CD8-positive, alpha-beta memory T cell (primary cell): ENCODE measurements at places on chromosomes 1 and 21. TPM values are rescaled to one million over a fixed set of nuclear protein-coding genes. Genes with fewer than 3 reads are reported as not detected.

Gene OR2G6
- total RNA-seq: not detected

Gene NIT1
- 36.3 TPM for total RNA-seq

Gene CYP4A11
- total RNA-seq: not detected

Gene BLZF1
- 17.4 TPM for total RNA-seq

Gene TAS1R3
- total RNA-seq: 0.62 TPM

Gene IARS2
- total RNA-seq: 80.8 TPM

Gene MINDY1
- 6.3 TPM for total RNA-seq

Gene ZNF695
- total RNA-seq: 0.38 TPM

Gene EPS15
- total RNA-seq: 108 TPM

- DNase-seq: no peak
These were observed 119.3 kb downstream of the CRYAA start for GRCh38 chr21:43287795-43288755.

- no peak for DNase-seq
These were observed 1125.7 kb downstream of the BRINP3 start for GRCh38 chr1:189351960-189352359.

DNA sequence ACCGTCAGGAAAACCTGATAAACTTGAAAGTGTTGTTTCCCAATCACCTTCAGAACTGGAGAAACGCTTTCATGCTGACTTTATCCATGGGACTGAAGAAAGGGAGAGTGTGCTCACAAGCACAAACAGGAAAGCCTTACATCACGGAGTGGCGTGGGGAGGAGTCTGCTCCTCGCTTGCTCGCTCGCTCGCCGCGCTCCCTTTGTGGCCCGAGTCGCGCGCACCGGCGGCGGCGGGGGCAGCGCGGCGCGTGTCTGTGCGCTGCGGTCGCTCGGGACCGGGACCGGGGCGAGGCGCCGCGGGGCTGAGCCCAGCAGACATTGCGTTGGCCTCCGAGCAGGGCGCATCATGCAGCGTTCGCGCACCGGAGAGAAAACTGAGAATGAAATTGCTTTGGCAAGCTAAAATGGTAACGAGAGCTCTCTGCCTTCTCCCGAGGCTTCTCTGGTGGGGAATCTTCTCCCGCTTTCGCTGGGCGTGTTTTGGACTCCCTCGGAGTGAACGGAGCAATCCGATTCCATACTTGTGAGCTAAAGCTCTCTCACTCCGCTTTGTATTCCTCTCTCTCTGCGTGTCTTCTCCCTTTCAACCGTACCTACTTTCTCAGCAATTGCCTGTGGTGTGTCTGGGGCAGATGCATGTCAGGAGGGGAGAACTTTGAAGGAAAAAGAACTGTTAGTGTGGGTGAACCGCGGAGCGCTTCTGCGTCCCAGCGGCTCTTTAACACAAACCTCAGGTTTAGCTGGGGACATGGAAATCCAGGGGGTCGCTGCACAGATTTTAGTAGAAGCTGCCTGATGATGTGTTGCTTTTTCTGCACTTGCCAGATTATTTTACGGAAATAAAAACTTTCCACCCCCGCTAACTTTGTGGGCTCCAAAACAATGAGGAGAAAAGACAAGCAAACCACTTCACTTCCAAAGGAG lies at the start of gene RGL1:
RGL1 (plus strand) TSS at position 205 of the 926 bp plus-strand sequence; CDS start at position 383, 178 bp downstream.
- peak; percentile 4 for DNase-seq

DNA sequence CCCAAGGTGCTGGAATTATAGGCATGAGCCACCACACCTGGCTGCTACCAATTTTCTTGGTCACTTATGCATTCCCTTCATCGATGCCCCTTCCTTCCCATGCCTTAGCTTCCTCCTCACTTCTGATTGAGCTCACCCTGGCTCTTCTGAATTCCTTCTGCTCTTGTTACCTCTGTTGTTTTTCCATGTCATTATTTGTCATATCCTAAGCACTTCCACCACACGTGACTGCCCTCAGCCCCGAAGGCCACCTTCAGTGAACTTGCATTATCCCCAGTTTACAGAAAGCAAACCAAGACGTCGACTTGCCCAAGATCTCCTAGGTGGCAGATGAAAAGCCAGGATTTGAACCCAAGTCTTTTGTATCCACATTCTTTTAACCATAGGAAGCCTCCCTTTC lies 30.7 kb downstream of the CA6 start:
- DNase-seq: no peak

DNA sequence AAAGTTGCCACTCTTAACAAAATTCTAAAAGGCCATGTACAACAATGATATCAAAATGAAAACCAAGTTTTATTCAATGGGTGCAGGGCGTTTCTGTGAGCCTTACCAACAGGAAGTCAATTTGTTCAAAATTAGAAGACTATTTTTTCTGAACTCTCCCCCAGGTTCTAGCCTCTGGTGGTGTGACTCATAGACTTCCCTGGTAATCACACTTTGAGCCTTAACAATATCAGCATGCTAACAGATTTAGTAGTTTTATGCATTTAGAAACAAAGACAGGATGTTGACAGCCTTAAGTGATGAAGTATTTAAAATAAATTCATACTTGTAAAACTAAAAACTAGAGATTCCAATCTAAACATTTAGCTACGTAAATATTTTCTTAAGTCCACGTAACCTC lies 88.4 kb downstream of the LRRC8C start:
- DNase-seq: no peak

GRCh38 chr1:14486401-14487201 lies 111.9 kb upstream of the KAZN start:
- no peak for DNase-seq

GRCh38 chr1:71049951-71050598 lies 2.5 kb upstream of the PTGER3 start:
- peak; percentile 42 for DNase-seq

DNA sequence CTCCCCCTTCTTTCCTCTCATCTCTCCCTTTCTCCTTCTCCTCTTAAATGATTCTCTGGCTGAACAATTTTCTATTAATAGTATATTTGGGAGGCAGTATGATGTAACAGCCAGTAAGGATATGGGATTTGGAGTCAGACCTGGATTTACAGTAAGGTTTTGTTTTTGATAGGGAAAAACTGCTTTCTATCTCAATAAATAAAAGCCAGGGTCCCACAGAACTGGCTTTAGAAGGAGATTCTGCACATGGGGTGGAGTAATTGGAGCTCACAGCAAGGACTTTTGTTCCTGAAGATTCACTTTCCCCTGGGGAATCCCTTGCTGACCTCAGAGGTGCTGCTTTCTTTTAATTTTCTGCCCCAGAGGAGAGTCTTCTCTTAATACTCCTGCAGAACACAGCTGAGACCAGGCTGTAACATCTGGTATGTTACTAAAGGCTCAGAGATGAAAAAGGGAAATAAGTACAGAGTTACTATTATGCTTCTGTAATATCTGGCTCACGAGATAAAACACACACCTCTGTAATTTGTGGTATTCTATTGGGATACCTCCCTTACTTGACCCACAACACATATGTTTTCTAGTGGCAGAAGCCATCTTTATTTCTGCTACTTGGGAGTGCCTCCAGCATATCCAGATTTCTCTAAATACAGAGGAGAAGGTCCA lies 13.4 kb downstream of the EPB41 start:
- DNase-seq: no peak

DNA sequence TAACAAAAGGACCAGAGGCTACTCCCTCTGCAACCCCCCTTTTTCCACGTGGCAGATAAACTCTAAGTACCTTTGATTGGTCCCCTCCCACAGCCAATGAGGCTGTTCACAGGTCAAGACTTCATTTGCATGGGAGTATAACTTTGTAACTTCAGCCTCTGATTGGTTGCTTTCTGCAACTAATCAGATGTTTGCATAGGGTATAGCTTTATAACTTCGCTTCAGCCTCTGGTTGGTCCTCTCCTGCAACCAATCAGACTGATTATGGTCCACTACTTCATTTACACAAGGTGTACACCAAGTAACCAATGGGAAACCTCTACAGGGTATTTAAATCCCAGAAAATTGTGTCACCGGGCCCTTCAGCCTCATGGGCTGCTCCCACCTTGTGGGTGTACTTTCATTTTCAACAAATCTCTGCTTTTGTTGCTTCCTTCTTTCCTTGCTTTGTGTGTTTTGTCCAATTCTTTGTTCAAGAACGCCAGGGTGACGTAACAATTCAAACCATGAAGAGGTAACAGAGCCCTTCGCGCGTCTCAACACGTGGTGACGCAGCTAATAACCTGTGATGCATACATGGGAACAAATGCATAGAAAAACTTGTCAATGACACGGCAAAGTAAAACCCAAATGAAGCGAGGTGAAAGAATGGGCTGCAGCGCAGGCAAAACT lies 47.2 kb downstream of the VPS26C start:
- DNase-seq: no peak

GRCh38 chr1:214341932-214342331 lies 61.0 kb downstream of the SMYD2 start:
- DNase-seq: no peak

- DNase-seq: no peak
These were observed 29.0 kb upstream of the JAK1 start for GRCh38 chr1:64995316-64995715.

DNA sequence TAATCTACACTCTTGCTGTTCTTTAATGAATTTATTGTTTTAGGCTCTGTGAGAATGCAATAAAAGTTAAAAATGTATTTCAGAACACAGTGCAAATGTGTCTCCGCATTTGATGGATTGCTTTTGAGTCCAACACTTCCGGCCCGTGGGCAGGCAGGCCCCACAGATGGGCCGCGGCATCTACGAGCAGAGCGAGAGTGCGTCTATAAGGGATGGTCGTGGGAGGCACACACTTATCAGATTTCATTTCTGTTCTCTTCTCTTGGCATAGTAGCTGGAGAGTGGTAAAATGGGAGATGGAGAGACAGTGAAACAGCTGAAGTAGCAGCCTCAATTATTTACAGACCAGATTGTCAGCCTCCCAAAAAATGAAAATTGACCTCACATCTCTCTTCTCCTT lies 134.2 kb downstream of the NAV1 start:
- DNase-seq: no peak

DNA sequence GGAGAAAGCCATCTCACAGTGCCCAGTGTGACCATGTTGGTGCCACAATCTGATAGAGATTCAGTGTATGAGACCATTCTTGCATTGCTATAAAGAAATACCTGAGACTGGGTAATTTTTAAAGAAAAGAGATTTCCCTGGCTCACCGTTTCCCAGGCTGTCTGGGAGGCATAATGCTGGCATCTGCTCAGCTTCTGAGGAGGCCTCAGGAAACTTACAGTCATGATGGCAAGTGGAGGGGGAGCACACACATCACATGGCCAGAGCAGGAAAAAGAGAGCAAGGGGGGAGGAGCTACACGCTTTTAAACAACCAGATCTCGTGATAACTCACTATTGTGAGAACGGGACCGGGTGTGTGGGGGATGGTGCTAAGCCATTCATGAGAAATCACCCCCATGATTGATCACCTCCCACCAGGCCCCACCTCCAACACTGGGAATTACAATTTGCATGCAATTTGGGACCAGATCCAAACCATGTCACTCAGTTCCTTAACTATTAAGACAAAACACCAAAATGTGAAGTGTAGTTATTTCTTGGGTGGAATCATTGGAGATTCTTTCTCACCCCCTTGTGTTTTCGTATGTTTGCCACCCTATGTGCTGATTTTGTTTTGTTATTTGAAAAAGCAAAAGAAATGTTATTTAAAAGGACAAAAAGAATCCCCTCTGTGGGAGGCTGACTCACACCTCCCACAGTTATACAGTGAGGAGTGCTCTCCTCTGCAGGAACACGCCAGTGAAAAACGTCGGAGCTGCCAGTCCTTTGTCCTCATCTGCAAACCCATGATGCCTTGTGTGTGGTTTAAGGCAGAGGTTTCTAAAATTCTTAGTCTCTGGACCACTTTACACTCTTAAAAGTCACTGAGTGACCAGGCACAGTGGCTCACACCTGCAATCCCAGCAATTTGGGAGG lies 46.9 kb upstream of the IFNLR1 start:
- DNase-seq: no peak

DNA sequence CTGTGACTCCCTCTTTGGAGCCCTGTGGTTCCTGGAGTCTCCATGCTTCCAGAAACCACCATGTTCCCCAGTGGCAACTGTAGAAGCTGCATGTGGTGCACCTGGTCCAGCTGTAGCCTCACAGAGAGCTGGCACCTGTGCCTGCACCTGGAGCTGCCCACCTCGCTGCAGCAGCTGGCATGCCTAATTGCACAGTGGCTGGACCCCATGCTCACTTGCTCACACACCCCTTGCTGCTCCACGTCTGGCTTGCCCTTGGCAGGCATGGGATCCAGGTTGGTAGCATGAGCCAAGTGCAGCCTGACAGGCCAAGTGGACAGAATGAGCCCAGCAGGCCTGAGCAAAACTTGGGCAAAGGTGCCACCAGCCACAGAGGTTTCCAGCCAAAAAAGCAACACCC lies 680.1 kb downstream of the MATN1 start:
- no peak for DNase-seq

- DNase-seq: no peak
These were observed 61.6 kb downstream of the PTGS2 start for GRCh38 chr1:186618401-186619170.

DNA sequence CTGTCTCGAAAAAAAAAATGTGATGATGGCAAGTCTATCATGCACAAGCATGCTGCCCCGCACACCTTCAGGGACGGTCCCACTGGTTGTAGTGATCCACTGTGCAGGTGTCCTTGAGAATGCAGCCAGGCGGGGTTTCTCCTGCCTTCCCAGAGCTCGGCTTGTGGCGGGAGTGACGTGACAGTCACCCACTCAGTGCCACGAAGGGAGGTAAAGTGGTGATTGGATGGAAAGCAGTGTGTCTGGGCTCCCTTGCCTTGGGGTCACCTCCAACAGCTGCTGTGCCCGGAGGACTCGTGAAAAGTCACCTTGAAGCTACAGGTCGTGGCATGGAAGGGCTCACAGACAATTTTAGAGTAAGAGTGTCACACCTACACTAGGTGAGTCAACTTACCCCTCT lies 33.5 kb upstream of the TRIM17 start:
- DNase-seq: no peak

- no peak for DNase-seq
These were observed 208.2 kb upstream of the KIAA0040 start for GRCh38 chr1:175400766-175401165.

DNA sequence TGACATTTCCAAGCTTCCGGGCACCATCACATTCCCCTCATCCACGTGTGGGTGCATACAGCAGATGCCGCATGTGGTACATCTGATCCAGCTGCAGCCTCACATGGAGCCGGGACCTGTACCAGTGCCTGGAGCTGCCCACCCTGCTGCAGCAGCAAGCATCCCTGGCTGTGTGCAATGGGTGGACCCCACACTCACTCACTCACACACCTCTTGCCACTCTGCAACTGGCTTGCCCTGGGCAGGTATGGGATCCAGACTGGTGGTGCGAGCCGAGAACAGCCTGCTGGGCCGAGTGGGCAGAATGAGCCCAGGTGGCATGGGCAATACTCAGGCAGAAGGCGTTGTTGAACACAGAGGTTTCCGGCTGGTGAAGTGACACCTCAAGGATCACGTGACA lies 75.0 kb downstream of the DPYD start:
- DNase-seq: no peak

GRCh38 chr1:18957532-18958300 lies 1.2 kb upstream of the IFFO2 start:
- DNase-seq: no peak

GRCh38 chr1:226748306-226748705 lies 9.2 kb upstream of the ITPKB start:
- DNase-seq: no peak

DNA sequence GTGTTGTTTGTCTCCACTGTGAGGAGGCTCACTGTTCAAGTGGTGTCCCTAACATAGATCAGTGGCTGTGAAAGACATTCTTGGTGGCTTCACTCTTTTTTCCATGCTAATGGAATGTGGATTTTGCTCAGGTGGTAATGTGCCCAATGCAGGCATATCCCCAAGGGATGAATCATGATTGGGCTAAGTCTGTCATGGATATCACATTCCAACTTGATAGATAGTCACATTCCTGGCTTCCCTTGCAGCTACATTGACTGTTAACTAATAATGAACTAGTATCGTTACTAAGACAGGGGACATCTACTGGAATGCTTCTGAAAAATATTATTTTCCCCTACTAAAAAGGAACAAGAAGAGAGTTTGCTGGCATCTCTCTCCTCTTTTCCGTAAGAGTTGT lies 86.3 kb upstream of the SOD1 start:
- no peak for DNase-seq
